ENCODE measurements at places on chromosomes 1 and 21. TPM values are rescaled to one million over a fixed set of nuclear protein-coding genes. Genes with fewer than 3 reads are reported as not detected.

Gene PSRC1
- total RNA-seq, result 5.3 TPM

Gene BRDT
- not detected for total RNA-seq

Gene FMO2
- 3.0 TPM for total RNA-seq

Gene TDRD5
- total RNA-seq, result not detected

Gene GBP5
- not detected for total RNA-seq

Gene VSIG8
- not detected for total RNA-seq

Gene ARHGAP29
- total RNA-seq, result 54.5 TPM

Measured in pericardium fibroblast (primary cell).